ENCODE measurements at places on chromosomes 1 and 21.
A peak's percentile ranks its signal among the peaks of the same experiment; 100 is the strongest.

GRCh38 chr1:206145771-206146290, 28.6 kb upstream of the AVPR1B start:
- DNase-seq = no peak

DNA sequence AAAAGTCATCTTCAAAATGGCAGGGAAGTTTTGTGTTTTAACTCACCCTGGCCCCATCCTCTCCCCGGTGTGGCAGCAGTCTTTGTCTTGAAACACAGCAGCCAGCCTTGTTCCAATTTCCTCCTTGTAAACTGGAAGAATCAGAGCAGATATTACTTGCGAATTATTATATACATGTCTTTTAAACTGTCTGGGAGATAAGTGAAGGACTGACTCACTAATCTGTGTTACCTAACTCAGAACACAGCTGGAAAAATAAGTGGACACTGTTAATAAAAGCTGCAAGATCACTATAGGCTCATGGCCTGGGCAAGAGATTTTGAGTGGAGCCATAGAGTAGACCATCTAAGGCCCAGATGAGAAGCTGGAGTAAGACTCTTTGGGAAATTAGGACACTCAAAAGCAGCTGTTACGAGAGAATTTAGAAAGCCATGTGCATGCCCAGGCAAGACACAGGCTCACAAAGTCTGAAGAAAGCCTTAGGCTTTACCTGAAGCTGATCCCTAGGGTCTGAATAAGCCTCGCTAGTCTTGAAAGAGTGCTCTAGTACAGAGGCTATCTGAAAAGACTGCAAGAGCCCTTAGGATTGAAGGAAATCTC, 233.0 kb upstream of the RAB4A start:
- no peak for DNase-seq

- no peak for DNase-seq
Observed at GRCh38 chr1:40014253-40014706, 26.2 kb upstream of the CAP1 start.

DNA sequence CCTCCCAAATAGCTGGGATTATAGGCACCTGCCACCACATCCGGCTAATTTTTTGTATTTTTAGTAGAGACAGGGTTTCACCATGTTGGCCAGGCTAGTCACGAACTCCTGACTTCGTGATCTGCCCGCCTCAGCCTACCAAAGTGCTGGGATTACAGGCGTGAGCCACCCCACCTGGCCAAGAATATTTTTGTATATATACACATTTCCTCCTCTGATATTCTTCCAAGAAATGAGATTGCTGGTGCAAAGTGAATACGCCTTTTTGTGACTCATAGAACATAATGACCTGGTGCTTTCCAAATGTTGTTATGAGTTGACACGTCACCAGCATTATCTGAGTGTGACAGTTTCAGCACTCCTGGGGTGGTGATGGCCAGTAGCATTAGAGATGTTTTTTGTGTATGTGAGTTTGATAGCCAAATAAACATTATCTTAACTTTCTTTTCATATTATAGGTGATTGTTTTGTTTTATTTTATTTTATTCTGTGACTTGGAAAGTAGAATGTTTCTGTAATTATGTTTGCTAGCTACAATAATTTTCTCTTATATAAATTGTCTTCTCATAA, 54.9 kb downstream of the KCNK1 start:
- no peak for DNase-seq

DNA sequence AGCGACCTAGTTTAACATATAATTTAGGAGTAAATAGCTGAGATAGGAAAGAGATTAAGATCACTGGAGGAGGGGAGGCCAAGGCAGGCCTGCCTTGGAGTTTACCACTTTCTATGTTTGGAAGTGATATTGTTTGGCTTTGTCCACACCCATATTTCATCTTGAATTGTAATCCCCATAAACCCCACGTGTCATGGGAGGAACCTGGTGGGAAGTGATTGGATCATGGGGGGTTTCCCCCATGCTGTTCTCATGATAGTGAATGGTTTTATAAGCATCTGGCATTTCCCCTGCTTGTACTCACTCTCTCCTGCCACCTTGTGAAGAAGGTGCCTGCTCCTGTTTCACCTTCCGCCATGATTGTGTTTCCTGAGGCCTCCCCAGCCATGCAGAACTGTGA, 58.3 kb upstream of the ARTN start:
- no peak for DNase-seq

GRCh38 chr1:28359592-28360239, 9.8 kb upstream of the PHACTR4 start:
- peak; percentile 77 for DNase-seq

- no peak for DNase-seq
Observed at GRCh38 chr1:88376421-88376820, 307.7 kb upstream of the PKN2 start.

- no peak for DNase-seq
Observed at GRCh38 chr1:36481771-36482723, 666 bp downstream of the CSF3R start.

DNA sequence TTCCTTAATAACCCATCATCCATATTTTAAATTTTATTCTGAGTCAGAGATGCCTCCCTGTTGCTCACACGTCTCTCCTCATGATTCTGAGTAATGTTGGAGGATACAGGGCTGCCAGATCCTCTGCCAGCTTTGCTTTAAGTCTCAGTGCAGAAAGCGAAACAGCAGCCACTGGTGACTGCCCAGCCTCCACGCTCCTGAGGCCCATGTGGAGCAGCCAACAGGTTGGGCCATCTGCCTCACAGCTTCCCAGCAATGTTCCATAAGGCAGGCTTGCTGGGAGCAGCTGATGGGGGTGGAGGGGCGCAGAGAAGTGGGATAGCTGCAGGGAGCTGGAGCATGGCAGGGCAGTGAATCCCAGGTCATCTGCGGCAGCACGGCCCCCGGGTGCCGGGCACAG, 104.2 kb downstream of the IGSF21 start:
- no peak for DNase-seq

DNA sequence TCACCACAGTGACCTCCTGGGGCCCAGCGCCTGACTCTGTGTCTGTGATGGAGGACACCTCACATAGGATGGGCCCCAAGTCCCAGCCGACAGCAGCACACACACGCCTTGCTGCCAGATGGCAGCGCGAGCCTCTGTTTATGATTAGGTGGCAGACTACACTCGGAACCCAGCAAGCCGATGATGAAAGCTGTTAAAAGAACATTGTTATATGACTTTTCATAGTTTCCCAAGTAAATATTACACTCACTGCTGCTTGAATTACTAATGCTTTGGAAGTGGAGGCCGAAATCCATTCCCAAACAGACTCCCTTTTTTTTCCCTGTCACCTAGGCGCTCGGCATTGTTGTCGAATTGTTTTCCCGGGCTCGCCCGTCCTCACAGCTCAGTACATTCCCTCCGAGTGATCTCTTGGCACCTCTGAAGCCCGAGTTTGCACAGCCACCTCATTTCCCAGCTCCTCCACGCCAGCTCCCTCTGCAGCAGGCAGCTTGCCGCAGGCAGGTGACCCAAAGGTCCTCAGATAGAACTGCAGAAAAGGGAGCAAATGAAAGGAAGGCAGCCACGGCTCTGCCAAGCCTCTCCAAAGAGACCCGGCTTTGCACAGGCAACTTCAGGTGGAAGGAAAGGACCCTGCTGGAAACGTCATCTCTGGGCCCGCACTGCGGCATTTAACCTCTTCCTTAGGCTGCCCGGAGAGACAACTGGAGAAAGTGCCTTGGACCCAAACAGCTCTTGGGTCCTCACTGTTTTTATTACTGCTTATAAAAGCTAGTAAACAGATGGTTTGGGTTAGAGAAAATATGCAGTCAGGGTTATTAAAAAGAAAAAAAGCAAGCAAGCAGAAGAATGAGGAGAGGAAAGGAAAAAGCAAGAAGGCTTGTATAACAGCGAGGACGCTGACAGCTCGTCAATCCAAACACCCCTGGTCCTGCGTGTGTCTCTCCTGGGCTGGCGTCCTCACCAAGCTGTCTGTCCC, 72.2 kb upstream of the SLC25A33 start:
- no peak for DNase-seq

- no peak for DNase-seq
Observed at GRCh38 chr1:61387829-61388228, 305.5 kb downstream of the NFIA start.

Measured in WTC11 (cell line).